Large intestine (tissue), 12 donors: ENCODE measurements at places on chromosomes 6 and 20. TPM values are rescaled to one million over a fixed set of nuclear protein-coding genes. Genes with fewer than 3 reads are reported as not detected.

Gene IL17F
- 0.55 TPM for polyA plus RNA-seq

Gene SYNE1
- 28.2 TPM for polyA plus RNA-seq

GRCh38 chr6:109434456-109434855 lies 6.0 kb downstream of the PPIL6 start:
- peak; percentile 54 for DNase-seq

DNA sequence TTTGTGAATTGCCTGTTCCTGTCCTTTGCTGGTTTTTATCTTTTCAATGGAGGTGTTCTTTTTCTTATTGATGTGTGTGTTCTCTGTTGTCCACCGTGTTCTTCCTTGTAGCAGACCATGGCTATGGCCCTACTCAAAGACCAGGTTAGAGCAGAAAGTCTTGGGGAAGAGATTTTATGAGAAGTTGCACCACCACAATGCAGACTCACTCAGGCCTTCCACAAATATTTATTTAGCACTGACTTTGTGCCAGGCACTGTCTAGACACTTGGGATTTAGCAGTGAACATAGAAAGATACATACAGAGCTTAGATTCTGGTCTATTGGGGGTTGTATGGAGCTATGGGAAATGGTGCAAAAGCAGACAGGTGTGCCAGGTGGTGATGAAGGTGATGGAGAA lies 98.8 kb downstream of the DTD1 start:
- DNase-seq: no peak

- DNase-seq: no peak
Measured at GRCh38 chr20:61756966-61757677, 308.6 kb downstream of the TAF4 start.

Gene MYLK4
- polyA plus RNA-seq: 0.48 TPM

Gene WFDC12
- not detected for polyA plus RNA-seq

- DNase-seq: no peak
Measured at GRCh38 chr20:58016779-58017178, 211.7 kb downstream of the ANKRD60 start.
